ENCODE measurements at places on chromosomes 7 and 10.

DNA sequence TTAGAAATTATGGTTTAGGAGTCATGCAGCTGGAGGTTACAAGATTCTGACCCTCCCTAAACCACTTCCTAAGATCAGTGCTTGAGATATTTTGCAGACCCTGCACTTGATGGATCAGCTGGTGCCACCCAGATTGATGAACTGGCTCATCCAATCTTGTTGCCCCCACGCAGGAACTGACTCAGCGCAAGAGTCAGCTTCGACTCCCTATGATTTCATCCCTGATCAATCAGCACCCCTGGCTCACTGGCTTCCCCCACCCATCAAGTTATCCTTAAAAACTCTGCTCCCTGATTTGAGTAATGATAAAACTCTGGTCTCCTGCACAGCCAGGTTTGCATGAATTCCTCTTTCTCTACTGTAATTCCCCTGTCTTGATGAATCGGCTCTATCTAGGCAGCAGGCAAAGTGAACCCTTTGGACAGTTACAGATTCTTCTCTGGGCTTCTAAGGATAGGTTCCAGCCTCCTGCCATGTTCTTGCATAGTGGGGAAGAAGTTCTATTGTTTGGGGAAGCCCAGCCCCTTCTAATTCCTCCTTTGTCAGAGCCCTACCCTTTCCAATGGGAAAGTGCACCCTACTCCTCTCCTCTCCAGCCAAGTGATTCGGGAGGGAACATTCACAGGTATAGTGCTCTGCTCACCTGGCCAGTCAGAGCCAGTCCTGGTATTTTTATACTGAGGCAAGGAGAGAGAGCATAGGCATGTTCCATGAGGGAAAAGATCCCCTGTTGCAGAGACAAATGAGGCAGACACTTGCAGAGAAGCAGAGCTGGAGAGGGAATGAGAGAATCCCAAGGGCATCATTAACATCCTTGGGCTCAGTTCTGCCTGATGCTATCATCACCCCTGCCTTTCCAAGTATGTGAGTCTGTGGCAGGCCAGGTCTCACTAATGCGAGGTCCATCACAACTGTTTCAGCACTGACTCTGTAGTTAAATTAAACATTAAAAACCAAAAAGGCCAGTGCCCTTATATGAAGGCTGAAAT is 224.4 kb upstream of the GALNT17 start:
- no peak for DNase-seq

DNA sequence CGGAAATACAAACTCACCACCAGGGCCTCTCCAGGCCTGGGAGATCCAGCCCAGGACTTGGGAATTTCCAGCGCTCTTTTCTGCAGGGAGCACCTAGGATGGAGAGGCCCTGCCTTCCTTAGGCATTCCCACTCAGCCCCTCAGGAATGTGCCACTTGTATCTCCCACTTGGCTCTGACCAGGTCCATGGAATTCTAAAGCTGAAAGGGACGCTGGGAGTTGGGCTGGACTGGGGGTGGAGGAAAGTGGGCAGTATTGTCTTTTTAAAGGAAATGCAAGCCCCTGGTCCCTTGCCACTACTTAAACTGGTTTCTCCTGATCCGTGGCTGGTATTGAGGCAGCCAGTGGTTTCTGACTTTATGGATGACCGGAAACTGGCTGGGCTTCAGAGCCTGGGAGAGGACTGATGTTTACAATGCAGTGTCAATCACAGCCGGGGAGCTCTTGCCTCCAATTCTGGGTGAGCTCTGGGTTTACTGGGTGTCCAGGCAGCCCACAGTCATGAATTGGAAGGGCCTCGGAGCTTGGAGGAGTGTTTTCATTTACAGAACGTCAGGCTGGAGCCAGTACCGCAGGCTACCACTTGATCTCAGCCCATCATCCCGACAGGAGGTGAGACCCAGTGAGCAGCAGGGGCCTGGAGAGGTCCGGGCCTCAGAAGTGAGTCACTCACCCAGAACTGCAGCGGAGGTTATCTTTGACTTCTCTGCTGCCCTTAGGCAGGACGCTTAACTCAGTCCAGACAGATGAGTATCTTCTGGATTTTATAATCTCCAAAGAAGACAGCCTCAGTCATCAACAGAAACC is 27.3 kb downstream of the AGAP3 start:
- no peak for DNase-seq

DNA sequence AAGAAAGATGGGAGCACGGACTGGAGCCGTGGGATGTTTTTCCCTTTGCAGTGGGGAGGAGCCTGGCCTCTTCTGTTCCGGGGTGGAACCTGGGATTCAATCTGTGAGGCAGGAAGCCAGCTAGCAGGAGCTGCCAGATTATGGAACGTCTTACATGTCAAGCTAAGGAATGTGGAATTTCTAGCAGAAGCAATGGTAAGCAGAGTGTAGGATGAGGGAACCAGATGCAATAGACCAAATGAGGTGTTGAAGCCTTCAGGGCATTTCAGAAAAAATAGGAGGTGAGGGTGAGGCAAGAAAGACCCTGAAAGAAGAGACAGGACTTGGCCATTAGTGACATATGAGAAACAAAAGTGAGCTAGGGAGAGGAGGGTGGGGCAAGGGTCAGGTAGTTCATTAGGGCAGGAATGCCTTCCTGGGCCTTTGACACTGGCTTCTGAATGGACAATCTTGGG is 105.5 kb downstream of the CHN2 start:
- no peak for DNase-seq

DNA sequence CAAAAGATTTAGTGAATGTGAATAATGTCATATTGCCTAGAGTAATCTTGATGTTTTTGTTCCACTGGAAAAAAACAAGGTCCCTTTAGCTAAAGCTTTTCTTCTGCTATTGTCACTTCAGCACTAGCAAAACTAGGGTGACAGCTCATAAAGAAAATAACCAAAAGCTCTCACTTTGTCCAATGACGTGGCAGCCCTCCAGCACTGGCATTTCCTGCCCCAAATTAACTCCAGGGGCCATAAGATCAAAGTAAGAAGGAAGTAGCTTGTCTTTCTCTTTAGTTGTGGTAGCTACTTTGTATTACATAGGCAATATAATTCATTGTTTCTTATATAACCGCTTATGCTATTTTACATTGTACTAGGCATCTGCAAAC is 47.3 kb downstream of the LRRN3 start:
- no peak for DNase-seq

GRCh38 chr7:42494199-42494710 is 257.2 kb upstream of the GLI3 start:
- DNase-seq: no peak

DNA sequence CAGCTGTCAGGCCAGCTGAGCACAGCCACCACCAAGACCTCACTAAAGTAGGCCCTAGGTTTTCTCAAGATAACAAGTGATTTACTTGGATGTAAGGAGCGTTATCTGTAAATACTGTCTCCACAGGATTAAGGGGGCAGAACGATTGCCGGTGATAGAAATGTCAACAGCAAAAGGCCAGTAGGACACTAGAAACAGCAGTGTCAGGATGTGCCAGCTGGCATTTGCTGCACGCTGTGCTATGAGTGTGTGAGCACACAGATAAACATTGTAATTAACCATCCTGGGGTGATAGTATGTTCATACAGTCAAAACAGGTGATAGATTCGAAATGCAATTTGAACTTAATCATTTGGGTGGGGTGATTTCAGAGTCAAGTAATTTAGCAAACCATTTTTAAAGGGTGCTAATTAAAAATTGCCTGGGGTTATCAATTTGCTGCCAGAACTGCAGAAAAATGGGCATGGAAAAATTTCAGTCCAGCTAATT is 36.3 kb upstream of the NOBOX start:
- DNase-seq: no peak

DNA sequence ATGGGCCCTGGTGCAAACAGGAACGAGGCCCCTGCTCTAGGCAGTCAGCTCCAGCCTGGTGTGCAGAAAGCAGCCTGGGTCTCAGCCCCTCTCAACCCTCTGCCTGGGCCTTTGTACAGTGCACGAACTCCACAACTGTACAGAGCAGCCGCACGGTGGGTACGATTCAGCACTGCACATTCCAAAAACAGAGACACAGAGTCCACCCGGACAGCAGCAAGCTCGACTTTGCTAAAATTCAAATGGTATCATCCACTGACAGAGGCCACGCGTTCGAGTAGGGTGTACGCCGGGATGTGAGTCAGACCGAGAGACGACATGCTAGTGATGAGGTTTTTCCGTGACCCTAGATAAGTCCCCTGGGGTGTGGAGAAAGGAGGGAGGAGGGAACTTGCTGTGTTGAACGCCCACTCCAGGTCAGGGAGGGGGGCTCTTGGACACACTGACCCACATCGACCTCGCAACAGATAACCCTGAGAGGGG is 65.6 kb upstream of the PDGFA start:
- no peak for DNase-seq

DNA sequence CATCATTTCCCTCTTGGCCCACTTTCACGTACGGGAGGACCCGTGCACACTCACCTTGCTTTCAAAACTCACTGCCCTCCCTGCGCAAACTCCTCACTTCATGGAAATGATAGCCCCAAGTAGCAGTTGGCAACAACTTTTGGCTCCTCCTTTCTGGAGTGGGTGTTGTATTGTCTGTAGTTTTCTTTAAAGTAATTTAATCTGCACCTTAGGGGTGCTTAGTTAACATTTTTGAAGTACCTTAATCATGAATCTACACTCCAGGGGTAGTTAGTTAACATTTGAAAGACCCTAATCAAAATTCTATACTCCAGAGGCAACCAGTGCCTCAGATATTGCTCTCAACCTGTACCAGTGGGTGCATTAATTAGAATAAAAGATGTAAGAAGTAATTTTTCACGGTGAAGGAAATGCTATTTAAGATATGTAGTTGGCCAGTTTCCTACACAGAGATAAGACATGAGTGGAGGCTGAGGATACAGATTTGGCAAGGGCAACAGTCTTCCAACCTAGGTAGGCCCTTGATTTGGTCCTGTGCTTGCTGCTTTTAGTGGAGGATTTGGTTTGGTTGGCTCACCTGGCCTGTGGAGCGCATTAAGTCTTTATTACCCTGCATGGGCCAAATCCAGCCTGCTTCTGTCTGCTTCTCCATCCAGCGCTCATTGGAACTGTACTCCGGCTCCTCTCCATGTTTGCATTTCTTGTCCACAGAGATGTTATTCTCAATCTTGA is 93.0 kb downstream of the EXOC4 start:
- DNase-seq: no peak

- no peak for DNase-seq
These were observed 166.0 kb downstream of the TSPAN12 start for GRCh38 chr7:120691915-120692314.

DNA sequence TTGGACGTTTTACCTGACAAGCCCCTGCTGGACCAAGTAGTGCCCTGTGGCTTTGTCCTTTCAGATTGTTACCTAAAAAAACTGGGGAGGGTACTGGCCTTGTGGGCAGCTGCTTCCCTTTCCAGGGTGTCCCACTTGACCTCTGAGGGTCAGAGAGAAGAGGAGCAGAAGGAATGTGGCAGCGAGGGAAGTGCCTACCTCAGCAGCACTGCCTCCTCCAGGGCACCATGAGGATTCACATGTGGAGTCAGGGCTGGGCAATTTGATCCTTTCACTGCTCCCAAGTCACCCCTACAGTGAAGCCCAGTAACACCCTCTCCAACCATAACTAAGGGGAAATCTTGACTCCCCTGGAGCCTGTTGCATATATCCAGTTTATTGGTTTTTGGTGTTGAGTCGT is 64.6 kb downstream of the ITGB1 start:
- DNase-seq: no peak

GRCh38 chr10:22598478-22598877 is 115.9 kb downstream of the PIP4K2A start:
- no peak for DNase-seq

DNA sequence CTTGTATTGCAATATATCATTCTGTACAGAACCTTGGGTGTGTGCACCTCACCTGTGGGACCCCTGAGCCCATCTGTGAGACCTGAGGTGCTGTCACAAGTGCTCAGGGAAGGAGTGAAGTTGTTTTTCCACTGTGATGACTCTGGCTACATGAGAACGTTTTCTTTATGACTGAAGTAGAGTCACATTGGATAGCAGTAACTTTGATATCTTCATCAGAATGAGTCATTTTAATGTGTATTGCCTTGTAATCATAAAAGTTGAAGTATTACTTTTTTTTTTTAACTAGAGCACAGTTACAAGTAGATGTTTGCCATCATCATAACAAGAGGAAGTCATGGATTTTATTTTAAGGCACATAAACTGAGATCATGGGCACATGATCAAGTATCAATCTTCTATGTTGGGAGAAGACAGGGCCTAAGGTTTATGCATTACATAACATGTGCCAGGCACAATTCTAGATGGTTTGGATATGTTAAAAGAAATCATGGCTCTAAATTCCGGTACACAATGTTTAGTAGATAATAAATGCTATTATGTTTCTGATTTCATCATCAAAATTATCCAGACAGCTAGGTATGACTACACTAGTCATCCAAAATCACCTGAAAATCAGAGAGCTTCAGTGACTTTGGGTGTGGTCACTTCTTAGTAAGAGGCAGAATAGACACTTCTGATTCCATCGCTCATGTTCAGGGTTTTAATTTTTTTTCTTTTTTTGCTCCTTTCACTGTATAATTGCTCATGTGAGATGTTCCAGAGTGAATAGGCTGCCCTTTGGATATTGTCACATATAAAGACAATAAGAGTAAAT is 82.7 kb upstream of the KLF6 start:
- DNase-seq: no peak

DNA sequence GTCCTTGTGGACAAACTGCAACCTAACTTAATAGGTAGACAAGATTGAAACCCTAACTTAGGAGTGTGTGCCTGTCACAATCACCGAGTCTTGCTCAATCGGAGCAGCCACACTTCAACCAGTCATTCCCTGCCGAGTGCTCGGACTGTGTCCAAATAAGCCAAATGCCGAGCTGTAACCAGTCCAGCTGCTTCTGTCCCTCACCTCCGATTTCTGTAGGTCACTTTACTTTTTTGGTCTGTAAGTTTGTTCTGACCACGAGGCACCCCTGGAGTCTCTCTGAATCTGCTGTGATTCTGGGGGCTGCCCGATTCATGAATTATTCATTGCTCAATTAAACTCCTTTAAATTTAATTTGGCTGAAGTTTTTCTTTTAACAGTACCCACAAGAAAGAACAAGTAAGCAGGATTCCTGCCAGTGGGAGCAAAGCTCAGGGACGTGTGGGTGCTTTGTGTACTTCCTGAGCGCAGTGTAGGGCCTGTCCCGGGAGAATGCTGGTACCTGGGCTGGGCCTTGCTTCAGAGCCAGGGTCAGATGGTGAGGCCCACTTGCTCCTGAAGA is 140.1 kb downstream of the ACTR3B start:
- DNase-seq: no peak

GRCh38 chr7:77679608-77680007 is 16.7 kb upstream of the RSBN1L start:
- peak; percentile 18 for DNase-seq

DNA sequence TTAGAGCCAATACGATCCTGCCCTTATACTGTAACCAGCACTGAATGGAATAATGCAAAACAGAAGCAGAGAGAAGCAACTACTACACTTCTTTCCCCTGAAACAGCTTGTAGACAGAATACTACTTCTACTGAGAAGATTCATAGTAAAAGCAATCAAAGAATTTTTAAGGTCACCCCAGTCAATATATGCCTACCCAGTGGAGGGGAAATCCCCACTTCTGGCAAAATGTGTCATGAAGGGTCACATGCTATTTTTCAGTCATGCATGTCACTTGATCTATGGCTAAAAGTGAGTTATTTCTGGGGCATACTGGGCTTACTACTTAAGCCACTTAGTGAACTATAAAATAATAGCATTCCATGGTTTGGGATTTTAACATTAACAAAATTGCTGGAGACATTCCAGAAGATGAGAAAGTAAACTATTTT is 25.6 kb downstream of the IRF5 start:
- DNase-seq: no peak
